ENCODE measurements at places on chromosomes 1 and 21.
A peak's percentile ranks its signal among the peaks of the same experiment; 100 is the strongest.

DNA sequence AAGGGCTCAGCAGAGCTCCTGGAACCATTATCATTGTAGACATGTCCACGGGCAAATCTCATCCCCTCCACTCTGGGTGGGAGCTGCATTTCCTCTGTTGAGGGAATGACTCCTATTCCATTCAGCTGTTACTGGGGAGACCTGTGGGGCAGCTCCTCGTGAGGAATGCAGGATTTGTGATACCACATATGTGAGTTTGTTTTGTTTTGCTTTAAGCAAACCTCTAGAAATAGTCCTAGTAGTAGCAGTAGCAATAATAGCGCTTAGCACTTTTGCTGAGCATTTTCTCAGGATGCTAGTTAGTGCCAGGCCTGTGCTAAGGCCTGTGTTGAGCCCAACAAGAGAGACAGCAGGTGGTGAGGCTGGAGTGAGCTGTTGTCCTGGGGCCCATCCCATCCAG is 10.8 kb downstream of the OLIG1 start:
- DNase-seq: no peak

DNA sequence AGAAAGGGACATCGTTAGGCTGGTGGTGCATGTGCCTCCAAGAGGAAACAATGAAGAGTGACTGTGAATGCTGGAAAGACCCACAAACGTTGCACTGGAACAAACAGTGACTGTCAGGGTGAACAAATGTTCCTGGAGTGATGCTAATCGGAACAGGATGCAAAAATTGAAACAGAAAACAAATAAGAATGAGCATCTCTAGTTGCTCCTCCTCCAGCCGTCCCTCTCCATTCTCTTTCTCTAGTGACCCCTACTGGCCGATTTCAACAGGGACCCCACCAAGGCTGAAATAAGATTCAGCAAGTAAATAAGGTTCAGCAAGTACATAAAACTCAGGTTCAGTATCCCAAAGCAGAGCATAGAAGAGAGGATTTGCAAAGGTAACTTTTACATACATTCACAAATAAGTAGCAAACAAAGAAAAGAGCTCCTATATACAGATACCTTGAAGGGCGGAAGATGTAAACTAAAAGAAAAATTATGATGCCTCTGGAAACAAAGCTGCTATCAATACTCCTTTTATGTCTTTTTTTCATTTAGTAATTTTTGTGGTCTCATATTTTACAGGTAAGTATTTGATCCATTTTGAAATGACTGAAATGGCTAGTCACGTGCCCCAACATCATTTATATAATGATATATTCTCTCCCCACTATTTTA is 836.1 kb upstream of the ADAMTS5 start:
- peak; percentile 46 for DNase-seq

DNA sequence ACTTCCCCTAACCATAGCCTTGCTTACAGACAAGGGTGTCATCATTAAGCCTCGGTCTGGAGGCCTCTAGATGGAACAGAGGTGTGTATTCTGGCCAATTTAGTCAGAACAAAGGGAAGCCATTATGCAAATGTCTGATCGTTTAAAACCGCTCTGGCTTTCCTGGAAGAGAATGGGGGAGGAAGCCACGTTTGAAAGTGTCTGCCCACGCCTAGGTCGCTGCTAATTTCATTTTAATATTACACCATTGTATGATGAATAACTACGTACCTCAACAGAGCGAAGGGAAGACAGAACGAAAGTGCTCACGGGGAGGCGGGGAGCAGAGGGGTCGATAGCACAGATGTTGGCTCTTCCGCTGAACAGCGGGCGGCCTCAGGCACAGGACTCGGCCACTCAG is 41.1 kb upstream of the CSF3R start:
- no peak for DNase-seq

DNA sequence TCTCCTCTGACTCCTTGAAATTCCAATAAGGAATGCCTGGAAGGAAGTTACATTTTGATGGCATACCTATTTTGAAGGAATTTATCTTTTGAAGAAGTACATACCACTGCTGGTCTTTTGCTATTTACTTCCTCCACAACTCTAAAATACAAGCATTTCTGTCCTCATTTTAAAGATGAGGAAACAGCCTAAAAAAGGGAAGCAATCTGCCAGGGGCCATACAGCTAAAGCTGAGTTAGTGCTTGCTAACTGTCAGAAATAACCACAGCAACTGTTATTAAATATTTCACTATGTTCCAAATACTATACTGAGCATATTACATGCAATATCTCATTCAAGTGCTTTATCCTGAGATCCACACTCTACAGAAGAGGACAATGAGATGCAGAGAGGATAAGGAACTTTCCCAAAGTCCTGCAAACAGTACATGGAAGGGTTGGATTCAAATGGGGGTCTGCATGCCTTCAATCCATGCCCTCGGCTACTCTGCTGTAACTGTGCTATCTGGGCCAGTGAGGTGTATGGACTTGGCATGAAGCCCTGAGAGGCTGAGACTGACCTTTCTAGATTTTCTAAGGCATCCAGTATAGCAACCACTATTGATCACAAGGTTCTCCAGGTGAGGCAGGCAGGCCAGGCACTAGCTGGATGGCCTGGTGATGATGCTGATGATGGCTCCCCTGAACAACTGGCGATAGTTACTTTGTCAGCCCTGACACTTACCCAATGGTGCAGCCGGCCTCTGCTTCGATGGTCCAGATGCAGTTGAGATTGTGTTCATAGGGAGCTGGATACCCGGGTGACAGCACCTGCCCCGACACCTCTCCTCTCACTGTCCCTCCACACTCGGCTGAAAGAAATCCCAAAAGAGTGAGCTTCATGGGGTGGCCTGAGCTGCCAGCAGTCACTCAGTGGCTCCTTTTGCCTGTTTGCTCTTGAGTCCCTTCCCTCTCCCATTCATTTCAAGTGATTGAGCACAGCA is 171.4 kb upstream of the HMGB4 start:
- no peak for DNase-seq

- DNase-seq: no peak
Measured at GRCh38 chr1:12539320-12539704, 78.7 kb downstream of the DHRS3 start.

GRCh38 chr1:110672001-110672752 is 2.6 kb downstream of the KCNA3 start:
- DNase-seq: peak; percentile 34

DNA sequence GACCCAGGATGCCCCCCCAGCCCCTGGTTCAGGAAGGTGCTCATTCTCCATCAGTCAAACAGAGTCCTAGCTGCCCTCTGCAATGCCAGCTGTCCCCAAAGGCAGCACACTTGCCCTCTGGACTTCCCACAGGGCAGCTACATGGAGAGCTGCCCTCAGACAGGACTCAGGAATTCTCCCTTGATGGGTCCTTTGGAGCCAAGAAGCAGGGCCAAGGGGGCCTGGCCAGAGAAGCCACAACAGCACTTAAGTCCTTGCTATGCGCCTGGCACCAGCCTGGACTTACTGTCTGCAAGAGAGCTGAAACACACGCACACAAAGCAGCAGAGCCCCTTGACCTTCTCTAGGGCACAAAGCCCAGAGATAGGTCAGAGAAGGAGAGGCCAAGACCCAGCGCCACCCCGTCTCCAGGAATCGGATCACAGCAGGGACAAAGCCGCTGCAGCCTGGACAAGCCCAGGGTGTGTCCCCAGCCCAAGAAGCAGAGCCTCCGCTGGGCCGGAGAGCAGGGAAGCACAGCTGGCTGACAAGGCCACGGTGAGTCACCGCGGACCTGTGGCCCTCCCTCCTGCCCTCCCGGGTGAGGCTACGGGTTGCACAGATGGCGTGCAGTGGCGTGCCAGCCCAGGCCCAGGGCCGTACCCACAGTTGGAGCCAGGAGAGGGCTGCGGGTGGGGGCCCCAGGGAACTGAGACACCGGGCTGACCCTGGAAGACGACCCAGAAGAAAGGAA is 1.7 kb downstream of the WNT9A start:
- no peak for DNase-seq

DNA sequence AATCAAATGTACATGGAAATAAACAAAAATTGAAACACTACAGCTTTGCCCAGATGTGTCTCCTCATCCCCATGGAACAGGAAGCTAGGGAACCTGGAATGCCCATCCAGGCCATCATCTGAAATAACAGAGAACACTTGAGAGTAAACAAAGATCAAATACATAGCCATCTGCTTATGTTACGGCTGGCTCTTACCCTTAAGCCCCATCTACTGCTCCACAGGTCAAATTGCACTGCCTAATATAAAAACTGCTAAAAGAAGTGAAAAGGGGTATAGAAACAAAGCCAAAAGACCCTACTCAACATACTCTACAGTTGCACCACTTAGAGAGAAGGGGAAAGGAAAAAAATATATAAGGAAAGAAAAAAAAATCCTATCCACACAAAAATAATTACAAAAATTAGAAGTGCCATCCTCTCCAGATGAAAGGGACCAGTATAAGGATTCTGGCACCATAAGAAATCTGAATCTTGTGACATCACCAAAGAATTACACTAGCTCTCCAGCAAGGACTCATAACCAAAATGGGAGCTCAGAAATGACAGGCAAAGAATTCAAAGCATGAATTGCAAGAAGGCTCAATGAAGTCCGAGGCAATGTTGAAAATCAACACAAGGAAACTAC is 26.9 kb downstream of the OR6Y1 start:
- DNase-seq: no peak

GRCh38 chr1:60066001-60066400 is 7.6 kb downstream of the C1orf87 start:
- DNase-seq: no peak

DNA sequence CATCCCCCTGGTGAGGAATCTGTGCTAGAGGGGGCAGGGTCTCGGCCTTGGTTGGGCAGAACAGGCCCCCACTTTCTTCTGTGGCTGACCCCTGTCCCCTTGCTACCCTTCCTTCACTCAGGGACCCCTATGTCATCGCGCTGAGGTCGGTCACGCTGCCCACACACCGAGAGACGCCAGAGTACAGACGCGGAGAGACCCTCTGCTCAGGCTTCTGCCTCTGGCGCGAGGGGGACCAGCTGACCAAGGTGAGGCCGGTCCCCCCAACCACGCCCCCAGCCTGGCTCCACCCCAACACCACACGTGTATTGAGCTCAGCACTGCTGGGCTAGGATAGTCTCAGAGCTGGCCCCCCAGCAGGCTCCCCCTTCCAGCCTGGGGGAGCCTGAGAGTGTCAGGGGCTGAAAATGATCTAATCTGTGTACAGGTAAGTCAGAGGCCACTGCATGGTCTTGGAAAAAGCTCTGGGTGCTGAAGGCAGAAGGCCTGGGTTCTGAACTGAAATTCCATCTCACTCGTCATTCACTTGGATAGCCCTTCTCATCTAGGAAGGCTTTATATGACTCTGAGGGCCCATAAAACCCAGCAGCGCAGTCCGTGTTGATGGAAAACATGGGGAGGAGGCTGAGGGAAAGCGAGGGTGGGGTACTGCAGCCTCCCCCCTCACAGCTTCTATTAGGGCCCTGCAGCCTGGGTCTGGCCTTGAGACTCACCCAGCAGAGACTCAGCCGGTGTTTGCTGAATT is 15.3 kb downstream of the FAM151A start:
- DNase-seq: no peak

DNA sequence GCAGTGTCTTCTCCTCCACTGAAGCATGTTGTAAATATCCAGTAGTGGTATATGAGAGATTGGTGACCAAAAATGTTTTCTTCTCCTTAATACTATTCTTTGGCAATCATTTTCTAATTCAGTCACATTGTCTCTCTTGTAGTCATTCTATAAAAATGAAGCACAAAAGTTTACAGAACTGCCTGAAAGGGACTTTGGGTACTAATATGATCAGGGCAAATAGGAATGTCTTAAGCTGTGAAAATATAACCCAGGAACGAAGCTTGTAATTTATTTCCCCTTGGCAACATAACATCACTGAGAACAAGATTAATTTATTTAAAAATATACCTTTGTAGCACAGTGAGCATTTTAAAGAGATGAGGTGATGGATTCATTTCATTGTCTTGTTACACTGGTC is 4.9 kb downstream of the B3GALT2 start:
- no peak for DNase-seq

DNA sequence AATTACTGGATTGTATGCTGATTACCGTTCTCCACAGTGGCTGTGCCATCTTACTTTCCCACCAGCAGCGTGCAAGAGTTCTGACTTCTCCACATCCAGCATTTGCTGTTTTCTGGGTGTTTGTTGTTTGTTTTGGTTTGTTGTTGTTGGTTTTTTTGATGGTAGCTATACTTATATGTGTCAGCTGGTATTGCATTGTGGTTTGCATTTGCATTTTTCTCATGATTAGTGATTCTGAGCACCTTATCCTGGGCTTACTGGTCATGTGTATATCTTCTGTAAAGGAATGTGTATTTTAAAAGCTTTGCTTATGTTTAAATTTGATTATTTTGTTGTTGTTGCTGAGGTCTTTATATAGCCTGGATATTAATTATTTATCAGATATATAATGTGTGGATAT is 66.9 kb upstream of the MAP1LC3C start:
- no peak for DNase-seq

DNA sequence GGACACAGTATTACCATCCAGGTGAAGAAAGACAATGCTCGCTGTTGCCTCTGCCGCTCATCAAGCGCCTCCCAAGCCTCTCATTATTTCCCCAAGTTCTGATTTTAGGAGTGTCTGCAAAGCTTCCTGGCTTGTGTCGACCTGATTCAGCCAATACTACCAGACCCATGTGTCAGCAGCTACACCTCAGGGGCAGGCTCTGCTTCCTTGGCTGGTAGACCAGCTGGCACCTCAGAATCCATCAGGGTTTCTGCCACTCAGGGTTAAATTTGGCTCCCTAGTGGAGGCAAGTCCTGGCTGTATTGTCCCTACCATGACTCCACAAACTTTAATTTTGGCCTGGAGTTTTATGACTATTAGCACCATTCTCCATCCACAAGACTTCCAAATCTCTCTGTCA is 35.4 kb downstream of the SUSD4 start:
- no peak for DNase-seq

DNA sequence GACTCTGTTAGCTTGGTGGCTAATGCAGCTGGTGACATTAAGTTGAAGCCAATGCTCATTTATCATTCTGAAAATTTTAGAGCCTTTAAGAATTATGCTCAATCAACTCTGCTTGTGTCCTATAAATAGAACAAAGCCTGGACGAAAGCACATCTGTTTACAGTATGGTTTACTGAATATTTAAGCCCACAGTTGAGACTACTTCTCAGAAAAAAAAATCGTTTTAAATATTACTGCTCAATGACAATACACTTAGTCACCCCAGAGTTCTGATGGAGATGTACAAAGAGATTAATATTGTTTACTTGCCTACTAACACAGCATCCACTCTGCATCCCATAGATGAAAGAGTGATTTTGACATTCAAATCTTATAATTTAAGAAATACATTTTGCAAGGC is 79.6 kb downstream of the NEGR1 start:
- DNase-seq: no peak

GRCh38 chr1:35577071-35577998 is 4.2 kb downstream of the TFAP2E start:
- no peak for DNase-seq

GRCh38 chr1:151199873-151200581 is 1.7 kb downstream of the PIP5K1A start:
- no peak for DNase-seq

- no peak for DNase-seq
Measured at GRCh38 chr1:118481126-118481525, 296.1 kb upstream of the SPAG17 start.

DNA sequence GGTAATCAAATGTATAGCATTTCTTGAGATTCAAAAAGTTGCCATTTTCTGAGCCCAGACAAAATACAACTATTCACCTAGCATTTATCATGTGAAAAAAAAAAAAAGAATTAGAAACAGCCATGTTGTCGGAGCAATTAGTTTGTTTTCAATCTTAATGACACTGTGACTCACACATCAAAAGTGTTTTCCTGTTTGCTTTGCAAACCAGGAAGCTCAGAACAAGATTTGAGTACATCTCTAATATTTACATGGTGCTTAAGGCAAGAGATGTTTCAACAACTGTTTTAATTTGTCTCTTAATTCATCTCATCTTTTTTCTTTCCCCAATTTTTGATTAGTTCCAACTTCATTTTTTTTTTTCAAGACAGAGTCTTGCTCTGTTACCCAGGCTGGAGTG is 62.5 kb upstream of the CAPZB start:
- no peak for DNase-seq
